HuH-7 (cell line): ENCODE measurements at places on chromosomes 7 and 10.

DNA sequence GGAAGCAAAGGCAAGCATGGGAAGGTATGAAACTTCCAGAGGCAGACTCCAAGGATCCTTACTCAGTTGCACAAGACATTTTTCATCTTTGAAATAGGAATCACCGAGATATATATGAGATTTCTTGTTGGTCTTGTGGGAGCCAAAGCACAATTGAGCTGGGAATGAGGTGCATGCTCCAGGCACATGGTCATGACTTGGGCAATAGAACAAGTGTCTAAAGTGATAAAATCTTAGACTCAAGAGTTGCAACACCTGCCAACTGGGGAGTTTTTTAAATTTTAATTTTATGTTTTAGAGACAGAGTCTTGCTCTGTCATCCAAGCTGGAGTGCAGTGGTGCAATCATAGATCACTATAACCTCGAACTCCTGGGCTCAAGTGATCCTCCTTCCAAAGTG, 169.5 kb upstream of the ADCY1 start:
- no peak for DNase-seq

- no peak for DNase-seq
These were observed 243.6 kb downstream of the SKIDA1 start for GRCh38 chr10:21281765-21282484.

DNA sequence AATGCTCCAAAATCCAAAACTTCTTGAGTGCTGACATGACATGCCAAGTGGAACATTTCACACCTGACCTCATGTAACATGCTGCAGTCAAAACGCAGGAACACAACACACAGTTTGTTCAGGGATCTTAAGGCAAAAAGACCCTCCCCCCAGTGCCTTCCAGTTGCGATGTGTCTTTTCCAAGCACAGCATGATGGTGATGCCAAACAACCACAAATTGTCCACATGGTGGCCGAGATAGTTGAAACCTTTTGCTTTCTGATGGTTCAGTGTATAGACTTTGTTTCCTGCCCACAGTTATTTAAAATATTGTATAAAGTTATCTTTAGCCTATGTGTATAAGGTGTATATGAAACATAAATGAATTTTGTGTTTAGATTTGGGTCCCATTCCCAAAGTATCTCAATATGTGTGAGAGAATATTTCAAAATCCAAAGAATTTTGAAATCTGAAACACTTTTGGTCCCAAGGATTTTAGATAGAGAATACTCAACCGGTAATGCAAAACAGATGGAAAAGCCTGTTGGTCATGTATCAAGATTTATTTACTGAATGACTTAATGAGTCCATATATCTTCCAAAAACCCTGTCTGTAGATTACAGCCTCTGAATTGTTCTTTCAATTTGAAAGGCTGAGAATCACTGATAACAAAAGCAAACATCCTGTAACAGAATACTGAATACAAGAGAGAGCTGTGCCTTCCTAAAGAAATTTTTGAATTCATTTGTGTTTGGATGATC, 93.4 kb upstream of the OIT3 start:
- DNase-seq, result peak; percentile 15

DNA sequence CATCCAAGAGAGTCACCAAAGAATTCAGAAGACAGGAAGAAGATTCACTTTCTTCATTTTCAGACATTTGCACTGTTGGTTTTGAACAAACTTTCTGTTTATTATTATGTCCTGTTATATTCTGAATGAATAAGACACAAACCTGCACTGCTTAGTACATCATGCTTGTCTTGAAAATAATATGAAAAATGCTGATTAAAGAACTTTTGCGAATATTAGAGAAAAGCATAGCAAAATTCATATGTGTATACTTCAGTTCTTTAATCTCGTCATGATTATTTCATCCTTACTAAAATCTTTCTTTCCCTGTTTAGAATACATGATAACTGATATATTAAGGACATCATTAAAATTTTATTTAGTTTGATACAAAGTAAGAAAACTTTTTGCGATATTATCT, 504.1 kb downstream of the POM121L12 start:
- no peak for DNase-seq

DNA sequence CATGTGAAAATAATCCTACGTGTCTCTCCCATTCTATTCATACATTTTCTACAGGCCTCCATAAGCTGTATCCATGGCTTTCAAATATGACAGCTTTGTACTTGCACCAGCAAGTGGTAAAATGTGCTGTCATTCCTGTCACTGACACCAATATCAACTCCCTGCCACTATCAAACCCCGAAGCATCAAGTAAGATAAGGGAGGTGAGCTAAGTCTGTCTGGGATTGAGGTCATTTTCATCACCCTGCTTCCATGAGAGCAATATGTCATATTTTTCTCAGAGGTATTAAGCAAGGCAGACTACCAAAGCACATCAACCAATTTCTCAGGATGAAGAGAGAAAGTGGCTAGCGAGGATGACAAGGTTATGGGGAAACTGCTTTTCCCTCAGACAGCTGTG, 11.1 kb downstream of the GPR22 start:
- no peak for DNase-seq

DNA sequence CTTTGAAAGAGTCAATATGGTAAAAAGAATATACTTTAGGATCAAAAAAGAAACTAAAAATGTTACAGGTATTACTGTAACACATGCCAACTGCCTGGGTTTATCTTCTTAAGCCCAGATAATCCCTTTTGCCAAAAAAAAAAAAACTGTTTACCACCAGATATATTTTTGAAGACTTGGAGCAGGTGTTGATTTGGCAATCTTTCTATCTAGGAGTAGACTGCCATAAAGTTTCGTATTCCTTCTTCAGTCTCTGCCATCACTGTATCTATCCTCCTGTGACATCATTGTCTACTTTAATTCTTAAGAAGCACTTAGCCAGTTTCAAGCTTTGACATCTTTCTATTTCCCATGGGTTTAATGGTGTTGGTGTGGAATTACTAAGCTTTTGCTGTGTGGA, 161.0 kb downstream of the ST7 start:
- DNase-seq, result no peak

GRCh38 chr7:139846297-139846696, 17.2 kb downstream of the TBXAS1 start:
- no peak for DNase-seq

GRCh38 chr7:131480384-131481315, 75.8 kb downstream of the PODXL start:
- DNase-seq, result peak; percentile 63

GRCh38 chr7:134692344-134692705, 45.7 kb downstream of the BPGM start:
- no peak for DNase-seq
